NCI-H2081 (cell line): ENCODE measurements at places on chromosomes 16 and 17.

DNA sequence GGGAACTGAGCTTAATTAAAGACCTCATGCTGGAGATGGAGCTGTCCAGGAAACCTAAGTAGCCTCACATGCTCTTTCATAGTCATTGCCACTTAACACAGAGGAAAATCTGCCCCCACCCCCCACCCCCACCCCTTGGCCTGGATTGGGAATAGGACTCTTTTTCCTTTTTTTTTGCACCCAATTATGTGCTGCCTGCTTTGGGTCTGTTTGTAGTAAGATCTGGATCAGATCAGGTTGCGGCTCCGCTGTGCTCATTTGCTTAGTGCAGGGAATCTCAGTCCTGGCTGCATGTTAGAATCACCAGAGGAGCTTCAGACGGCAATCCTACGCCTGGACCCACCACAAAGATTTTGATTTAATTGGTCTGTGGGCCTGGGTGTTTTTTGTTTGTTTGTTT is 219.0 kb downstream of the UTP18 start:
- DNase-seq: no peak

- no peak for DNase-seq
Observed at GRCh38 chr17:30236766-30237165, 1.3 kb upstream of the SLC6A4 start.

GRCh38 chr17:45300060-45300751 is 16.6 kb downstream of the MAP3K14 start:
- DNase-seq: no peak

GRCh38 chr17:44186307-44187130 is at the start of gene TMUB2:
TMUB2 (plus strand) TSS chr17:44186972; CDS start chr17:44187709, 737 bp downstream.
- peak; percentile 100 for DNase-seq

GRCh38 chr16:65967376-65967775 is 399.1 kb upstream of the CDH5 start:
- DNase-seq: no peak

DNA sequence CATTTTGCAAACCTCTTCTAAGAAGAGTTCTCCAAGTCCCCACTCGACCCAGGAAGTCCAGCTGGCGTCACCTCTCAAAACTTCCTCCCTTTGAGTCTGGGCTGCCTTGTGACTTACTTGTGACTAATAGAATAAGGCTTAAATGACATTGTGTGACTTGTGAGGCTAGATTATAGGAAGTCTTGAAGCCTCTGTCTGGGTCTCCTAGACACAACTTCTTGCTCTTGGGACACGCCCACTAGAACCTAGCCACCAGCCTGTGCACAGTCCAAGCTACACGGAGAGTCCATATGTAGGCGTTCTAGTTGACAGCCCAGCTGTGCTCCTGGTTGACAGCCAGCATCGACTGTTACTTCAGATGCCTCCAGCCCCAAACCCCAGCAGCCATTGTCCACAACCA is 66.7 kb upstream of the TANC2 start:
- DNase-seq: no peak

DNA sequence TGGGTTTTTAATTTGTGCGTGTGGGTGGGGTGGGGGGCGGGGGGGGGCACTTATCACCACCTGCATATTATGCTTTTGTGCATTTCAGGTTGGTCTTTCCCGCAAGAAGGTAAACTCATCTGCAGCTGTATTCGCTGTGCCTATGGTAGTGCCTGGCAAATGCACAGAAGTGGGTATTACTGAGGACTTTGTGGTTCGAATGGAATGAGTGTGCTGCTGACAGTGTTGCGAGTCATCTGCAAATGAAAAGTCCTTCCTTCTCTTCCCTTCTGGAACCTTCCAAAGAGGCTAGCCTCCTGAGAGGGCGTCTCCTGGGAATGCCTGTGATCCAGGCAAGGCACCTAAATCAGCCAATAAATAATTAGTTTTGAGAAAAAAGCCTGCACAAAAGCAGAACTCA is 532.9 kb downstream of the MAF start:
- DNase-seq: no peak

GRCh38 chr16:88882358-88883030 is 16.0 kb upstream of the PABPN1L start:
- DNase-seq: no peak

- DNase-seq: no peak
Observed at GRCh38 chr17:7001318-7001961, 5.6 kb downstream of the ALOX12 start.

GRCh38 chr16:57003439-57004386 is 14.4 kb downstream of the NLRC5 start:
- DNase-seq: no peak

- no peak for DNase-seq
Observed at GRCh38 chr17:71251276-71251675, 869.5 kb upstream of the SOX9 start.

DNA sequence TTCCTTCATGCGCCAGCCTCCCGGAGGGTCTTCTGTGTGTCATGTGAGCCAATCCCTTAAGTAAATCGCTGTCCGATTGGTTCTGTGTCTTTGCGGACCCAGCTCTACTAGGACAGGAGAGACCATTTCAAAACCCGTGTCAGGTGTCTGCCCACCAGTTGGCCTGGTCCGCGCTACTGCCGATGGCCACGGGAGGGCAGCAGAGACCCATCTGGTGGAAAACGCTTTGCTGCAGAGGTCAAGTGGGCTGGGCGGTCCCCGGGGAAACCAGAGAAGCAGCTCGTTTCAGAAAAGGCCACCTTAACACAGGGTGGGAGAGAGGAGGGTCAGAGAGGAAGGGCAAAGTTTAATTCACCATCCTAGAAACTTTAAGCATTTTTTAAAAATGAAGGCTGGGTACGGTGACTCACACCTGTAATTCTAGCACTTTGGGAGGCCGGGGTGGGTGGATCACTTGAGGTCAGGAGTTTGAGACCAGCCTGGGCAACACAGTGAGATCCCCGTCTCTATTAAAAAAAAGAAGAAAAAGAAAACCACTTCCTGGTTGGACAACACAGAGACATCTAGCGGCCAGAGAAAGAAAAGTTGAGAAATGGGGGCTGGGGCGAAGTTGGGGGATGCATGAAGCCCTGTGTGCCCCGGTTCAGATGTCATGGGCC is 2.8 kb upstream of the CIBAR2 start:
- DNase-seq: peak; percentile 58

DNA sequence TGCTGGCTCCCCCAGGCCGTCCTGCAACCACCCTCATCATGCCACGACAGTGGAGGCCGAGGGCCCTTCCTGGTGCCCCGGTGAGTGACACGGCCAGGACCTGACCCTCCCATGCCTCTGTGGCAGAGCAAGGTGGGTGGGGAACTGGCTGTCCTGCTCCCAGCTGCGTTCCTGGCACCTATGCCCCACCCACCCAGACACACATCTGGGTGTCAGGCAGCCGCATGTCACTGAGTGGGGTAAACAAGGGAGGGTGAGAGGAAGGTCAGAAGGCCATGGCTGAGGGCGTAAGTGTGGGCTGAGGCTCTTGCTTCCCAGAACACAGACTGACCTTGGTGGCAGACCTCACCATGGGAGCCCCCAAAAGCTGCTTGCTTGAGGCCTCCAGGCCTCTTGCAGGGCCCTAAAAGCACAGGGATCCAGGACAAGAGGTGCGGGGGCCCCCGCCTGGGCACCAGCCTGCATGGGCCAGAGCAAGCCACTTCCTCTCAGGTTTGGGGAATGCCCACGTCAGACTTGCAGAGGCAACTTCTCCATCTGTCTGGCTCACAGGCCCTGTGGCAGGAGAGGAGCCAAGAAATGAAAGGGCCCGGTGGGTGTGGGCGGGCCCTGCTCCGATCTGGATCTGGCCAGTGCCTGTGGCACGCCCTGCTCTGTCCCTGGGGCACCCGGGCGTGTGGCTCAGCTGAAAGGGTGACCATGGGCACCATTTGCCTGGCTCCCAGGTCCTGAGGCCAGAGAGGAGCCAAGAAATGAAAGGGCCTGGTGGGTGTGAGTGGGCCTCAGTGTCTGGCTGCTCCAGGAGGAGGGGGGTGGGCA is 3.9 kb upstream of the CCDC57 start:
- DNase-seq: no peak

GRCh38 chr16:2692948-2693651 is 10.8 kb downstream of the KCTD5 start:
- no peak for DNase-seq

- DNase-seq: no peak
Observed at GRCh38 chr17:50963139-50963538, 97.0 kb upstream of the TOB1 start.

DNA sequence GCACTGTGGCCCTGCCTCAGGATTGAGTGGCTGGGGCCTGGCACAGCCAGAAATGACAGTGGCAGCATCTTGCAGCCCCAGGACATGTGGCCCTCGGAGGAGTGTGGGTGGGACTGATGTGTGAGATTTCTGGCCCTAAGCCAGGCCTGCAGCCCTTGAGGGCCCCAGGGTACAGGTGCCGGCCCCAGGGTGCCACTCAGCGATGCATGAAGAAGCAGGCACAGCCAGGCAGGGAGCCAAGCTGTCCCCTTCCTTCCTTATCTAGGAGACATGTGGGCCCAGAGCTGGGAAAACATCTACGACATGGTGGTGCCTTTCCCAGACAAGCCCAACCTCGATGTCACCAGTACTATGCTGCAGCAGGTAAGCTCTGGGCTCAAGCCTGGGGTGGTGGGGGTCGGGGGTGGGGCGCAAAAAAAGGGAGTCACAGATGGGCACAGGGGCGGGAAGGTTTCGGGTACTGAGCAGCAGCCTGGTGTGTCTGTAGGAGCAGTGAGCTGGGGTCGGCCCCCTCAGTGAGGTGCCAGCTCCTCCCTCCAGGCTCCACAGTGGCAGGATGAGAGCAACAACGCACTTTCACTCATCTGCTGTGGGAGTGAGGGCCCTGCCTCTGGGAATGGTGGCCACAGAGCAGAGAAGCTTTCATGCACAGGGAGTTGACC is 4.1 kb downstream of the ACE start:
- peak; percentile 84 for DNase-seq

DNA sequence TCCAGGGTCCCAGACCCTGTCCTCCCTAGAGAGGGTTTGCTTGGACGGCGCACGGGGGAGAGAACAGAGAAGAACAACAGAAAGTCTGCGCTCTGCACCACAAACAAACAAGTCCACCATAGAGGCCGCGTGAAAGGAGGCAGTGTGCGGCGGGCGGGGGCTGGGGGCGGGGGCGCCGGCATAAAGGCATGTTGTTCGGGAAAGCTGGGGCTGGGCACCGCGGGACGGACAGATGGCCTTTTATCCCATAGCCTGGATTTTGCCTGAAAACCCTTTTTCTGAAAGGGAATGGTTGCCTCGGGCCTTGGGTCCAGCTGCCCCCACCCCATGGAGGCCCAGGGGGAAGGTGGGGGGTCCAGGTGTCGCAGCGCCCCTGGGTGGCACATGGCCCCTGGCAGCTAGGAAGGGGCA is 26.0 kb downstream of the FA2H start:
- DNase-seq: no peak

- DNase-seq: no peak
Observed at GRCh38 chr17:520447-521182, 168.0 kb upstream of the RPH3AL start.

GRCh38 chr17:78706271-78706915 is 75.7 kb downstream of the CYTH1 start:
- no peak for DNase-seq

GRCh38 chr16:83728492-83728891 is 79.3 kb upstream of the HSBP1 start:
- DNase-seq: peak; percentile 51

DNA sequence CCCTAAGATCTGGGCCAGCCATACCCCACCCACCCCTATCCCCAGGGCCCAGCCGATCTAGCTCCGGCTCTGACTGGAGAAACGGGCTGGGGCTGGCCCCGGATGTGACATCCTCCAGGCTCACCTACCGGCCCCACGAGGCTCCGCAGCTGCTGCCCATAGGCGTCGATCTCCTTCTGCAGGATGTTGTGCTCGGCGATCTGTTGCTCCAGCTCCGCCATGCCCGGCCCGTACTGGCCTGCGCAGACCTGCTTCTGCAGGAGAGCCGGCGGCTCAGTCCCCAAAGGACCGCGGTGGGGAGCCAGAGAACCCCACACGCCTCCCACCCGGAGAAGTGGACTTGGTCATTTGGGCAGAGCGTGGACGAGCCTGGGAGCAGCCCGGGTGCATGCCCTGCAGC is 4.8 kb downstream of the EVPL start:
- no peak for DNase-seq

DNA sequence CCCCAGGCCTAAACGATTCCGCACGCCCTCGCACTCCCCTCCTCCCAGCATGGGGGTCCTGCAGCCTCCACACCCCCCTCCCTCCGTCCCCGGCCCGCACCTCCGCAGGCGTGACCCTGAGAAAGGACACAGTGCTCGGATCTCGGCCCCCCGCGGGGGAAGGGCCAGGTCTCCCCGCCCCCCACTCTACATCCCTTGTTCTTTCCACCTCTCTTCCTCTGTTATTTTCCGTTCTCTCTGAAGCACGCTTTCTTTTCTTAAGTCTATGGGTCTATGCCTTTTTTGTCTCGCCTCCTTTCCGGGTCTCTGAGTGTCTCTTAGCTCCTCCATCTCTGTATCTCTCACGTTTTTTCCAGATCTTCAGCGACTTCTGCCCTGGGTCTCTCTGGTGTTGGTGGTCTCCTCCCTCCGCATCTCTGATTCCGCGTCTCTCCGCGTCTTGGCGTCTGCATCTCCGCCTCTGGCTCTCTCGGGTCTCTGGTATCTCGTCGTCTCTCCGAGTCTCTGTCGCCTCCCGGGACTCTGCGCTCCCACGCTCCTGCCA is 2.1 kb upstream of the HES7 start:
- DNase-seq: no peak

GRCh38 chr16:85204242-85205010 is 92.2 kb upstream of the CIBAR2 start:
- no peak for DNase-seq

DNA sequence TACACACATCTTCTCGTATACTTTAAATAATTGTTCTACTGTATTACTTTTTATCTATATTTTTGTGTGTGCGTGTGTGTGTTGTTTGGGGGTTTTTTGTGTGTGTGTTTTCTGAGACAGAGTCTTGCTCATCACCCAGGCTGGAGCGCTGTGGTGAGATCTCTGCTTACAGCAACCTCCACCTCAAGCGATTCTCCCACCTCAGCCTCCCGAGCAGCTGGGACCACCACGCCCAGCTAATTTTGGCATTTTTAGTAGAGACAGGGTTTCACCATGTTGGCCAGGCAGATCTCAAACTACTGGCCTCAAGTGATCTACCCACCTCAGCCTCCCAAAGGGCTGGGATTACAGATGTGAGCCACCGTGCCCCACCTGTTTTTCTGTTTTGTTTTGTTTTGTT is 1.5 kb upstream of the CMTM4 start:
- DNase-seq: no peak

- DNase-seq: no peak
Observed at GRCh38 chr17:50882851-50883250, 16.7 kb upstream of the TOB1 start.
